ENCODE measurements at places on chromosomes 16 and 17.

DNA sequence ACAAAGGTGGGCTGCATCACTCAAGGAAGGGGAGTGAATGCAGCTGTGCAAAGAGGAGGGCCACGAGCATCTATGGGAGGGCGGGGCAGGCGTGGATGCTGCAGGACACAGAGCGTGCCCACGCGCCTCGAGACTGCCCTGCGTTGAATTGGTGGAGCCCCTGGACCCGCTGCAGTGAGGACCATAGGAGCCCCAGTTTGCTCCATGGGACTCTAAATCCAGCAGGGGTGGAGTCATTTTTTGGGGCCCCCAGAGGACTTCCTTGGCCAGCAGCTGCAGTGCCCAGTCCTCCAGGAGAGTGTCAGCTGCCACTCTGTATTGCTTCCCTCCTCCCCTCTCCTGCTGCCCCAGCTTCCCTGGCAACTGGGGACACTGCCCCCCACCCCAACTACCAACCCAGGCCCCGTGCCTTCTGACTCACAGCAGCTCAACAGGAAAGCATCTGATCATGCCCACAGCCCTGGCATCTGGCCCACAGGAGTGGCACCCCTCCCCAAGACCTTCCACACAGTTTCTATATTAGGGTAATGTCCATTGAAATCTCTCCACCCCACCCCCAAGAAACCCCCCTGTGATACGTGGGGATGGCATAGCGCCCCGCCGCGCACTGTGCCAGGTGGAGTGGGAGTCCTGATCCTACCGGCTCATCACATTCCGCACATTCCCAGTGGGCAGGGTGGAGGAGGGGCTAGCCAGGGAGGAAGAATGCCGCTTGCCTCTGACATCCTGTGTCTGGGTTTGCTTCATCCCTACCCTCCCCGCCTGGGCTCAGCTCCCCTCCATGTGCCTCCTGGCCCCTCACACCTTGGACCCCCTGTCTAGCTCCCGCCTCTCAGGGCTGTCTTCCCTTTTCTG, 27.8 kb upstream of the ITGA3 start:
- no peak for DNase-seq

GRCh38 chr17:83203472-83204221, 124.2 kb downstream of the METRNL start:
- DNase-seq: no peak

DNA sequence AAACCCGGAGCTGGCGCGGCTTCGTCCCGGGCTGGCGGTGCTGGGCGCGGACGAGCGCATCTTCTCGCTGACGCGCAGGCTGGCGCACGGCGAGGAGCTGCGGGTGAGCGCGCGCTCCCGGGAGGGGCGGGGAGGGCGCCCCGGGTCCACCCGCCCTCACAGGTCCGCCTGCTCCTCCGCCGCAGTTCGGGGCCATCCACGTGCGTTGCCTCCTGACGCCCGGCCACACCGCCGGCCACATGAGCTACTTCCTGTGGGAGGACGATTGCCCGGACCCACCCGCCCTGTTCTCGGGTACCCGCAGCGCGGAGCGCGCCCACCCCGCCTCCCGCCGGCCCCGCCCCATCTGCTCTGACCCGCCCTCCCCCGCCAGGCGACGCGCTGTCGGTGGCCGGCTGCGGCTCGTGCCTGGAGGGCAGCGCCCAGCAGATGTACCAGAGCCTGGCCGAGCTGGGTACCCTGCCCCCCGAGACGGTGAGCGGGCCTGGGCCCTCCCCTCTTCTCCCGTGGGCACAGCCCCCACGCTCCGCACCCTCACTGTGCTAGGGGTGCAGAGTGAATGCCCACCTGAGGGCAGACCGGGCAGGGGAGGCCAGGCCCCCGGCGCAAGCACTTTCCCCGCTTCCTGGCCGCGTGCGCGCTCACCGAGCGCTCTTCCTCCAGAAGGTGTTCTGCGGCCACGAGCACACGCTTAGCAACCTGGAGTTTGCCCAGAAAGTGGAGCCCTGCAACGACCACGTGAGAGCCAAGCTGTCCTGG, 1.4 kb downstream of the HAGHL start:
- DNase-seq: no peak

- no peak for DNase-seq
Observed at GRCh38 chr17:67187927-67188326, 57.1 kb downstream of the HELZ start.

DNA sequence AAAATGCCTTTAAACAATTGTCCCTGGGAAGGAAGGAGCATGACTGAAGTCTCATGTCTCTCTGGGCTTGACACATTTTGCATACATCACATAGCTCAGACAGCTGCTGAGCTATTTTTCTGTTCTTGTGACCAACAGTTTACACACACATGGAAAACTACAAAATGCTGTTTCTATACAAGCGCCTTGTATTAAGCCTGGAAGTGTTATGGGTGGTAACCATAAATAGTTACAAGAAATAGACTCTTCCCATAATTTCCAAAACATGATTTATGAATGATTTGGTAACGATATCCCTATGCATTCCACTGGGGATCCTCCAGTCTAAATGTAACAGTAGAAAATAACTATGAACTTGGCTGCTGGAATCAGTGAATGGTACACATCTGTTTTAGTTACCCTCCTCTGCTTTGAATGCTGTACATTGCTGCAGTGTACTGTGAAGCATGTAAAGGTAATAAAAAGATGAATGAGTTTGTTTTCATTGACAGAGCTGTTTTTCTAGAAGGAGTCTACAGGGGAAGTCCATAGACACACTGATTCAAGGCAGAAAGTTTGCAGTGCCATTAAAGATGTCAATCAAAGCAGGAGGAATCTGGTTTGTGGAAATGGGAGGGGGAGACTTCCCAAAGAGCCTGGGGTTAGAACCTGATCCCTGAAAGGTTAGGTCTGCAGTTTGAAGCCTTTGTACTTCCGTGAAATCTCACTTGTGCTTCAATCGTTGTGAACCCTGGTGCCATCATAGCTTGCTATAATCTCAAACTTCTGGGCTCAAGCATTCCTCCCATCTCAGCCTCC, 5.0 kb downstream of the ACSF2 start:
- DNase-seq: no peak

DNA sequence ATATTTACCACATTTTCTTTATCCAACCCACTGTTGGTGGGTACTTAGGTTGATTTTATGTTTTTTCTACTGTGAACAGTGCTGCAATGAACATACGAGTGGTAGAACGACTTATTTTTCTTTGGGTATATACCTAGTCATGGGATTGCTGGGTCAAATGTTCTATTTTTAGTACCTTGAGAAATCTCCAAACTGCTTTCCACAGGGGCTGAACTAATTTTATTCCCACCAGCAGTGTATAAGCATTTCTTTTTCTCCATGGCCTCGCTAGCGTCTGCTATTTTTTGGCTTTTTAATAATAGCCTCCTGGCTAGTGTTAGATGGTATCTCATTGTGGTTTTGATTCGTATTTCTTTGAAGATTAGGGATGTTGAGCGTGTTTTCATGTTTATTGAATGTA, 202.3 kb downstream of the LGALS9B start:
- no peak for DNase-seq

DNA sequence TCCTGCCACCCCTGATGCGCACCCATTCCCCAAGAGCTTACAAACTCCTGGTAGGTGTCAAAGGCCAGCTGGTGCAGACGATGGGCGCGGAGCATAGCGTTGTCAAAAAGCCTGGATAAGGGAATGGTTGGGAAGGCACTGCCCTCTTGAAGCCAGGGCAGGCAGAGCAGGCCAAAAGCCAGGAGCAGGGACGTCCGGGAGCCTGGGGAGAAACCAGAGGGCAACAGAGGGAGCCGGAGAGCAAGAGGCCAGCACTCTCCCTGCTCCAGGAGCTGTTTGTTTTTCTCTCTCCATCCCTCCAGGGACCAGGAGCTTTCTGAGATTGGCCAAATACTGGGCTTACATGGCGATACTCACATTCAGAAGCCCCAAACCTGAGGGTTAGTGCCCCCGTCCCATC, 334 bp downstream of the GH1 start:
- DNase-seq: no peak

GRCh38 chr17:45264430-45264829, 2.5 kb upstream of the SPATA32 start:
- DNase-seq: no peak

DNA sequence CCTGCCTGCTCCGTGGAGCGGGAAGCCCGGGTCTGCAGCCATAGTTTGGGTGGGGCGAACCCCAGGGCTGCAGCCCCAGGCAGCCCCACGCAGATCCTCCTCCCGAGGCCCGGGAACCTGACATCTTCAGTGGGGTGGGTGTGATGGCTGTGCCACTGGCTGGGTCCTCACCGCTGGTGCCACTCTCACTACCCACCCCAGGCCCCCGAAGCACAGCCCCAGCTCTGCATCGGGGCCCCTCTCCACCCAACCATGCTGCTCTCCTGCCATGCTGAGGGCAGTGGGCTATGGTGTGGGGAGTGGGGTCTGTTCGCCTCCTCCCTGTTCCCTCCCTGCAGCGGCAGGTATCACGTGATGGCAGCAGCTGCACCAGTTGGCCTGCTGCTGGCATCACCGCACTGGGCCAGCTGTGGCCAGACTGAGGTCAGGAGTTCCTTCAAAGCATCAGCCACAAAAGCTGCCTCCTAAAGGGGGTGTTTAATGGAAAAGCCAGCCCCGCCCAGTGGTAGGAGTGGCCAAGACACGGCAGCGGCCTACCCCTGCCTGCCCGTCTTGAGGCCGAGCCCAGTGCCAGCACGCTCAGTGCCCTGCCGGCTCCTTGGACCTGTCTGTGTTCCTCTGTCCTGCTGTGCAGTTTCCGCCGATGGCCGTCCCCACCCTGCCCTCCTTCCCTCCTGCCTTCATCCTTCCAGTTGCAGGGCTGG, 10.8 kb downstream of the KCTD5 start:
- no peak for DNase-seq

- DNase-seq: no peak
Observed at GRCh38 chr17:36616061-36617029, 15.0 kb downstream of the MRM1 start.

DNA sequence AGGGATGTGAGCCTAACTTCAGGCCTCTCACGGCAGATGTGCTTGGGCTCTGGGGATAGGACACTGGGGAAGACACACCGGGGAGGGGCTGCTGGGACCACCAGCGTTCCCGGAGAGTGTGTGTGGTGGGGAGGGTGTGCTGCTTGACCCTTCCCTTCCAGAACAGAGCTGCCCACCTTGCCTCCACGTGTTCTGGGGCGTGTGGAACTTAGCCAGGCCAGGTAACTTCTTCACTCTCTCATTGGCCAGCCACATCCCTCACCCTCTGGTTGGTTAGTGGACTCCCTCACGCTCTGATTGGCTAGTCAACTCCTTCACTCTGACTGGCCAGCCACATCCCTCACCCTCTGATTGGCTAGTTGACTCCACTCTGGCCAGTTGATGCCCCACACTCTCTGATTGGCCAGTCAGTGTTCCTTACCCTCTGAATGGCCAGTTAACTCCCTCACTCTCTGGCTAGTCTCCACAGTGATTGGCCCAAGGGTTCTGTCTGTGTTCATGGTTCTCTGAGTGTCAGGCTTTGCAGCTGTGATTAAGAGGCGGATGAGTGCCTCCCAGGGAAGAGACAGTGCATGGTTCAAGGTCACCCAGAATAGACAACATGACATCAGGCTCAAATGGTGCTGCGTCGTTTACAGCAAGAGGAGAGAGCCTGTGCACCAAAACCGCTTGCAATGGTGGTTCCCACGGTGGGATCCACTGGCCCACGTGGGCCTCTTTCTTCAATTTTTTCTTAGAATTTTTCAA, 10.0 kb downstream of the TMEM235 start:
- no peak for DNase-seq

GRCh38 chr16:77433146-77433545, 1.7 kb downstream of the ADAMTS18 start:
- no peak for DNase-seq

- no peak for DNase-seq
Observed at GRCh38 chr16:6573577-6573976, 759.1 kb upstream of the RBFOX1 start.

DNA sequence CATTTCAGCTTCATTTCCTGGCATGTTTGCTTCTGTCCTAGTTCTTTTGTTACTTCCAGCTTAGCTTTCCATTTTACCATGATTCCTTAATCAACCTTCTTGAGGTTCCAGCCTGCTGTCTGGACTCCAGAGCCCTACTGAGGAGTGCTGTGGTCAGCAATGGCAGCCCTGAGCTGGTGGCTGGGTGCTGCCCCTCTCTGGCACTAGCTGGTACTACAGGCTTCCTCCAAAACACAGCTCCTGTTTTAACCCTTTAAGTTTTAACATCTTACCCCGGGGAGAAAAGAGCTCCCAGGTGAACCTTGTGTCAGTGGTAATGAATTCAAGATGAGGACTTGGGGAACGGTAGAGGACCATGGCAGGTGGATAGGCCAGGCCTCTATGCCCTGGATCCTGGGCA, 395.5 kb downstream of the TMEM114 start:
- DNase-seq: no peak

DNA sequence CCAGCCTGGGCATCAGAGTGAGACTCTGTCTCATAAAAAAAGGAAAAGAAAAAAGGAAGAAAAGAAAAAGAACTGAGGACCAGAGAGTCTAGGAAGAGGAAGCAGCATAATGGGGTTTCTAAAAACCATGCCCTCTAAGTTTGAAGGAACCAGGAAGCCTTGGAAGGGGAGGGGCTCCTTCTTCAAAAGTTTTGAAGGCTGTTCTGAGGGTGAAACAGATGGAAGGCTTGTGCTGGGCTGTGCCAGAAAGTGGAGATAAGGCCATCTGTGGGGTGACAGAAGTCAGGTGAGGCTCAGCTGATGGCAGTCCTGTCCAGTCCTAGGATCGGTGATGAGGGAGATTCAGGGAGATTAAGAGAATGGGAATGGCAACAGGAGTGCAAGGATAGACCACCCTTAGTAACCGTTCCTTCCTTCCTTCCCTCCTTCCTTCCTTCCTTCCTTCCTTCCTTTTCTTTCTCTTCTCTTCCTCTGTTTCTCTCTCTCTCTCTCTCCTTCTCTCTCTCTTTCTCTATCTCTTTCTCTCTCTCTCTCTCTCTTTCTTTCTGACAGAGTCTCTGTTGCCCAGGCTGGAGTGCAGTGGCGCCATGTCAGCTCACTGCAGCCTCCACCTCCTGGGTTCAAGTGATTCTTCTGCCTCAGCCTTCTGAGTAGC, 182.6 kb downstream of the NTN1 start:
- no peak for DNase-seq

Measured in NCI-H1092 treated with DMSO at 0.1 percent for 48 hours (cell line).